Omental fat pad (tissue), 4 donors: ENCODE measurements at places on chromosomes 1 and 21.

DNA sequence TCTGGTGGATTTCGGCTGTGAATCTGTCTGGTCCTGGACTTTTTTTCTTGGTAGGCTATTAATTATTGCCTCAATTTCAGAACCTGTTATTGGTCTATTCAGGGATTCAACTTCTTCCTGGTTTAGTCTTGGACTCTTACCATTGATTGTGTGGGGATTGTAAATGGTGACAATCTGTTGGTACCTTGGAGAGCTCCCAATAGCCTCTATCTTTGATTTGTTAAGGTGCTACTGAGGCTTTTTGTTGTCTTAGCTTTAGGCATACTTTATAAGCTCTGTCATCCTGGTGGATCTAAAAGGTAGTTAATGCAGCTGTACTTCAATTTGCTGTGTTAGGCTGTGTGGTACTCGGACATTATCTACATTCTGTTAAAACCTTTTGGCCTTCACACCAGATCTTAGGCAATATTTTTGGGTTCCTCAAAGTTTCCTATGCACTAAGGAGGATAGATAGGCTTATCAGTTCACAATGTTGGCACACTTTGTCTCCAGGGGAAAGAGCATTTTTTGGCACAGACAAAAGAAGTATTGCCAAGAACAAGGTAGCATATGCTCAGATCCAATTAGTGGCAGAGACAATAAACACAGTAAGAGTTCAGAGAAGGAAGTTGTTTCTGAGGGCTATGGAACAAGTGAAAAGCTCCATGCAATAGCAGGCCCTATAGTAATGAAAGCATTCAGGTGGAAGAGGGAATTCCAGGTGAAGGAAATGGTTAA lies 230.4 kb downstream of the PDE4B start:
- DNase-seq = no peak

DNA sequence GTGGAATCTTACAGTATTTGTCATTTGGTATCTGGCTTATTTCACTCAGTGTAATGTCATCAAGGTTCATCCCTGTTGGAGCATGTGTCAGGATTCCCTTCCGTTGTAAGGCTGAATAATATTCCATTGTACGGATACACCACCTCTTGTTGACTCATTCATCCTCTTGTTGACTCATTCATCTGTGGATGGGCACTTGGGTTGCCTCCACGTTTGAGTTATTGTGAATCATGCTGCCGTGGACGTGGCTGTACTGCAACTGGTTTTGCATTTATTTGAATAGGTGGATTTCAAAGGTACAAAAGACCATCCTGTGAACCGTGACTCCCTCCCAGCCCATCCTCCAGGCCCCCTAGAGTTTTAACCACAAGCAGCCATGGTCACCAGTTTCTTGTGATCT lies 11.9 kb upstream of the TCP10L start:
- DNase-seq = no peak

- DNase-seq = no peak
Observed at GRCh38 chr1:245465666-245466065, 310.9 kb downstream of the KIF26B start.

GRCh38 chr1:239898062-239898730 lies 193.5 kb upstream of the FMN2 start:
- DNase-seq = peak; percentile 62

GRCh38 chr1:248807067-248807737 lies 18.5 kb downstream of the SH3BP5L start:
- DNase-seq = no peak

DNA sequence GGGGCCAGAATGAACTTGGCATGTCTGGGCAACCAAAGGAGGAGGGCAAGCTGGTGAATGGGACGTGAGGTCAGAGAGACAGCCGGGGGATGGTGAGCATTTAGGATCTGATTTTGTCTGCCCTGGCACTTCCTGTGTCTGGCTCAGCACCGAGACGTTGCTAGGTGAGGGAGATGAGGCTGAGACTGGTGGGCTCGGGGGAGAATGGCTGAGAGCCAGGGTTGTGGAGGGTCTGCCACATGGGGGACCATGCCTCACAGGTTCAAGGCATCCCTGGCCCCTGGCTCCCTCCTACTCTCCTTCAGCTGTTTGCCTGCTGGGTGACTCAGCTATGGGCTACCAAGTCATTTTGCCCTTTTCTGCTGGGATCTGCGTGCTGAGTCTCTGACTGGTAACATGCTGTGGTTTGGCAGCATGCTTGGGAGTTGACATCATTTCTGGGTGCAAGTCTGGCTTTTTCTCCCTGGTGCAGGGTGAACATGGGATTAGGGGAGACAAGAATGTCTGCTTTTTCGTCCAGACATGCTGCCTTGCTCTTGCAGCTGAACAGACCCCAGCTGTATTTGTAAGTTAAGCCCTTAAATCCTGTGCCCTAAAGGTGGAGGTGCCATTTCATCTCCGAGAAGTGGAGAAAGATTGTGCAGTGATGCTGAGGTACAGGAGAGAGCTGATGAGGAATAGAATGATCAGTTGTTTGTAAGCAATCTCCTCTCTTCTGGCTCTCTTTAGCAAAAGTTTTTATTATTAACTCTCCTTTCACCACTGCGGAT lies 17.6 kb downstream of the GALNT2 start:
- peak; percentile 46 for DNase-seq

DNA sequence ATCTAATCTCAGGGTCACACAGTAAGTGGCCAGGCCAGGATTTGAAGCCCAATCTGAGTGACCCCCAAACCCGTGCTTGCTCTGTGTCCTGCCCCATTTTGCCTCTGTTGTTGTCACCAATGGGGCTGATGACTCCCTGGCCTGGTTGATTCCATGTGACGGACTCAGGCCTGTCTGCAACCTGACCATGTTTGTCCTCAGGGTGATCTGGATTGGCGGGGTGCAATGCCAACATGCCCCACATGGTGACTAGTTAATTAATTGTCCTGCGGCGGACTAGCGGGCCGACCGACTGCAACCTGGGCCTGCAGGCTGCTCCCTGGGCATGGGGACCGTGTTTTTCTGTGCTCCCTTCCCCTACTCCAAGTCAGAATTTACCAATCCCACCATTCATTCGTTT lies 256.3 kb downstream of the MATN1 start:
- DNase-seq = no peak

GRCh38 chr1:117009132-117009531 lies 7.6 kb downstream of the CD101 start:
- DNase-seq = no peak

DNA sequence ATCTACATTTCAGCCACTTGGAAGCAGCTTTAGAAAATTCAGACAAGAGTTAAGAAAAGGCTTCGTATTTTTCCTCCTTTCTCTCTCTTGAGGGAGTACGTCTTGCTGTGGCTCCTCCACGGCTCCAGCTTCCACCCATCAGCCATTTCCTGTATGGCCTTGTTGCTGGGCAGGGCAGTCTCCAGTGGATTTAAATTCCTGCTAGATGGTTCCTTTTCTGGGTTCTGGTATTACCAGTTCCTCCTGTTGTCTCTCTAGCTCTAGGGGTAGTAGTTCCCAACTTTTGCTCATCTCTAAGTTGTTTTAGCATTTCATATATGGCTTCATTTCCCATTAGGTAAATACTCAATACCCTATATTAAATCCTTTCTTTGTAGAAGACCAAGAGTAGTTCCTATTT lies 1098.3 kb downstream of the ADGRL2 start:
- no peak for DNase-seq

DNA sequence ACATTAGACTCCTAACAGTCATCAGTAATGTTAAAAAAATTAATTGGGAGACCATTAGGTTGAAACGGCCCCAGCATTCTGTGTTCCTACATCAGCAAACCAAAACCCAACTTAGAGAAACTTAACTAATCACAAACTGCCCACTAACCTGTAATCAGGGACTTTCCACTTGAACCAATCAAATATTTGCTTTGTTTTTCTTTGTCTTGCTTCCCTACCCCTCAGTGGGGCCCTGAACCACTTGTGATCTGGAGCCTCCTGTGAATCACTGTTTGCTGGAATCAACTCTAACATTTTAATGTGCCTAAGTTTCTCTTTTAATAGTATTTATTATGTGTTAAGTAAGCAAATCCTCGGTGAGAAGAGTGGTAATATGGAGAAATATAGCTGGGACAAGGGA lies 64.0 kb downstream of the ABCA4 start:
- DNase-seq = no peak

DNA sequence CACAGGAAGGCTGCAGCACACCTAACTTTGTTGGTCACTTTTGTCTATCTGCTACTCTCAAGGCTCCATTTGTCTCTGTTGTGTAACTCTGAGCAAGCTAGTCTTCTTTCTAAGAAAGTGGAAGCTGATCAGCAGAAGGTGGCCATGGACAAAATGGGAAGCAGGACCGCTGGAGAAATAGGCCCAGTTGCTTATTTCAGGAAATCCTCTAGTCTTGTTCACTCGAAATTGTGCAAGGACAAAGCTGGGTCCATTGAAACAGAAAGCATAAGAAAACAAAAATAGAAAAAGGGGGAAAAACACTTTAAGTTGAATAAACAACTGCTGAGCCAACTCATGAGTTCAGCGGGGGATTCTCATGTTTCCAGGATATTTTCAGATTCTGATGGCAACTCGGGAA lies 150.1 kb downstream of the PBX1 start:
- no peak for DNase-seq

GRCh38 chr1:5651027-5651410 lies 341.2 kb downstream of the NPHP4 start:
- no peak for DNase-seq

GRCh38 chr1:21280011-21280471 lies 10.2 kb downstream of the ECE1 start:
- DNase-seq = no peak

DNA sequence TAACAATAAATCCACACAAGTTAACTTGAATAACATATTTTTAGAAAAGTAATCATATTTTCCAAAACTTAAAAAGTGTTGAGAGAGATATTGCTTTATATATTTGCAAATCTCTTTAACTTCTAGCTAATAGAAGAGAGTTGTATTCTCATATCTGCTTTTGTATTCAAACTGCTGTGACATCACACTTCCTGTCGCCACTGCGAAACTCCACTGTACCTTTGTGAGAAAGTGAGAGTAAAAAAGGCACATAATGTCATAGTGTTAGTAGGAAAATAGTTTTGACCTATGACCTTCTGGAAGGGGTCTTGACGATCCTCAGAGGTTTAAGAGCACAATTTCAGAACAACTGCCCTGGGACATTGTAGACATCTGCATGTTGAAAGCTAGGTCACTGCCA lies 21.6 kb downstream of the AK5 start:
- DNase-seq = no peak

GRCh38 chr1:22848405-22848804 lies 124.3 kb downstream of the LACTBL1 start:
- no peak for DNase-seq

DNA sequence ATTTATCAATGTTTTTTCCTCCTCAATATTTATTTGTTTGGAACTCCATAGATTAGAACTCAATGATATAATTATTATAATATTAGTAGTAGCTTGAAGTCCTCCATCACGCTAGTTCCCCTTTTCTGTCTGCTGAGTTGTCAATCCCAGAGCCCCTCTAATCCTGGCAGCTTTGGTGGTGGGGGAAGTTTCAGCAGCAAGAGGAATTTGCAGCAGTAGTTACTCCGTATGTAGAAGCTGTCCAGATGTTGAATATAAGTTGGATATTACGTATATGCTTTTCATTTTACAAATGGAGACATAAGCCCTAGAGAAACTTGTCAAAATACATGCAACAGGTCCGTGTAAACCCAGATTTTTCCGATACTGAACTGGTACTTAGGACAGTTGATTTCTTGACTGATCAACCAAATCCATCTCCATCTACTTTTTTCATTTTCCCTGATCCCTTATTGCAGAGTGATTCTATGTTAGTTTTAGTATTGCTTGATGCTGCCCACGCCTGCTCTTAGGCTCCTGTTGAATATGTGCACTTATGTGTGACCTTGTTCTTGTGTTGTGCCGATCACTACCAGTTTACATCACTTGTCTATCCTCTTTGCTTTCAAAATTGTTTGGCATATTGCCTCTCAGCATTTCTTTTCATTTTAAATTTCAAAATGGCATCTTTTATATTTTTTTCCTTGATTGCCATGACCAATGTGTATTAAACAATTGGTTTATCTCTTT lies 28.1 kb downstream of the SMAP2 start:
- no peak for DNase-seq

- DNase-seq = no peak
Observed at GRCh38 chr1:172447641-172448040, 3.8 kb upstream of the PIGC start.

- no peak for DNase-seq
Observed at GRCh38 chr1:41488040-41488951, 3.8 kb upstream of the EDN2 start.

- DNase-seq = no peak
Observed at GRCh38 chr1:211520641-211521040, 28.7 kb upstream of the RD3 start.

- no peak for DNase-seq
Observed at GRCh38 chr1:67460676-67461500, 30.7 kb upstream of the SERBP1 start.

DNA sequence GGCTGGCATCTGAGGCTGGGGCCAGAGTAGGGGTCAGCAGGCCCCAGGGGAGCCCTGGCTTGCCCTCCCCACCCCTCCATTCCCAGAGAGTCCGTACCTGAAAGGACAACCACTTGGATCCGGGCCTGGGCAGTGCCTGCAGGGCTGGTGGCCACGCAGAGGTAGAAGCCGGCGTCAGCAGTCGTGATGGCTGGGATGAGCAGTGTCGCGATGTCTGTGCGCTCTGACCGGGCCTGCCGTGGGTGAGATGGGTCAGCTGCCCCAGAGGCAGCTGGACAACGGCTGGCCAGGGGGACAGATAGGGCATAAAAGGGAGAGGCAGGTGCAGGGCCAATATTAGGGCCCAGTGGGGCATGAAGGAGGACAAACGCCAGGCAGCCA lies 42.7 kb downstream of the LDLRAD2 start:
- no peak for DNase-seq

- no peak for DNase-seq
Observed at GRCh38 chr1:181662606-181663005, 179.3 kb downstream of the CACNA1E start.

- DNase-seq = peak; percentile 91
Observed at GRCh38 chr1:155134880-155135414, 705 bp upstream of the SLC50A1 start.

GRCh38 chr1:44422161-44422560 lies 17.1 kb downstream of the RNF220 start:
- DNase-seq = no peak

- no peak for DNase-seq
Observed at GRCh38 chr1:43423672-43424550, 29.8 kb downstream of the HYI start.

GRCh38 chr1:45326627-45327623 lies at the start of gene HPDL:
Gene HPDL (plus strand): TSS chr1:45326895. CDS start chr1:45327149, 254 bp downstream.
- DNase-seq = no peak

GRCh38 chr21:36710729-36711048 lies 11.8 kb downstream of the SIM2 start:
- no peak for DNase-seq

DNA sequence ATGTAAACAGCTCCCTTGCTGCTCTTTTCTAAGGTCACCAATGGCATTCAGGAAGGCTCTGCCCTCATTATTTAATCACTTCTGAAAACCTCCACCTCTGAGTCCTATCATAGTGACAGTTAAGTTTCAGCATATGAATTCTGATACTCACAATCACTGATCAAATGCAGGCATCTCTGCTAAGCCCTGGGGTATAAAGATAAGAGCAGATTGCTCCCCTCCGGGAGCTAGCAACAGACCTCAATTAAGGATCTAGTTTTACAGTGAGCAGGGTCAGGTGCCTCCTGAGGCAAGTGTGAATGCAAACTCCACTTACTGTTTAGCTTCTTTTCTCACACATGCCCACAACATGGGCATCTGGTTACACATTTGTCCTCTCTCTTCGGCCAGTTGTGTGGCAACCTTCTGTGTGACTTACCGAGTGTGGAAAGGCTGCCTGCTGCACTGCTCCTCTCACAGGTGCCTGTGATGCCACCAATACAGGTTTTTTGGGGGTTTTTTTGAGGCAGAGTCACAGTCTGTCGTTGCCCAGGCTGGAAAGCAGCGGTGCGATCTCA lies 15.0 kb downstream of the IL10RB start:
- no peak for DNase-seq

GRCh38 chr1:50936321-50936720 lies 23.7 kb downstream of the FAF1 start:
- DNase-seq = no peak
